Neural crest cell (in vitro differentiated cells): ENCODE measurements at places on chromosomes 7 and 10.

- DNase-seq, result no peak
These were observed 403.1 kb downstream of the ADRA2A start for GRCh38 chr10:111479966-111480365.

DNA sequence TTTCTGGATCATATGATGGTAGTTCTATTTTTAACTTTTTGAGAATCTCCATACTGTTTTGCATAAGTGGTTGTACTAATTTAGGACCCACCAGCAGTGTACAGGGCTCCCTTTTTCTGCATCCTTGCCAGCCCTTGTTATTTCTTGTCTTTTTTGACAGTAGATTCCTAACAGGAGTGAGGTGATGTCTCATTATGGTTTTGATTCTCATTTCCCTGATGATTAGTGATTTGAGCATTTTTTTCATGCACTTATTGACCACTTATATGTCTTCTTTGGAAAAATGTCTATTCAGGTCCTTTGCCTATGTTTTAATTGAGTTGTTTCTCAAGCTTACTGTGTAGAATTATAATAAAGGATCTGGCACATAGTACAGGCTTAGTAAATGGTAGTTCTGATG is 238.8 kb upstream of the BMPER start:
- DNase-seq, result no peak

DNA sequence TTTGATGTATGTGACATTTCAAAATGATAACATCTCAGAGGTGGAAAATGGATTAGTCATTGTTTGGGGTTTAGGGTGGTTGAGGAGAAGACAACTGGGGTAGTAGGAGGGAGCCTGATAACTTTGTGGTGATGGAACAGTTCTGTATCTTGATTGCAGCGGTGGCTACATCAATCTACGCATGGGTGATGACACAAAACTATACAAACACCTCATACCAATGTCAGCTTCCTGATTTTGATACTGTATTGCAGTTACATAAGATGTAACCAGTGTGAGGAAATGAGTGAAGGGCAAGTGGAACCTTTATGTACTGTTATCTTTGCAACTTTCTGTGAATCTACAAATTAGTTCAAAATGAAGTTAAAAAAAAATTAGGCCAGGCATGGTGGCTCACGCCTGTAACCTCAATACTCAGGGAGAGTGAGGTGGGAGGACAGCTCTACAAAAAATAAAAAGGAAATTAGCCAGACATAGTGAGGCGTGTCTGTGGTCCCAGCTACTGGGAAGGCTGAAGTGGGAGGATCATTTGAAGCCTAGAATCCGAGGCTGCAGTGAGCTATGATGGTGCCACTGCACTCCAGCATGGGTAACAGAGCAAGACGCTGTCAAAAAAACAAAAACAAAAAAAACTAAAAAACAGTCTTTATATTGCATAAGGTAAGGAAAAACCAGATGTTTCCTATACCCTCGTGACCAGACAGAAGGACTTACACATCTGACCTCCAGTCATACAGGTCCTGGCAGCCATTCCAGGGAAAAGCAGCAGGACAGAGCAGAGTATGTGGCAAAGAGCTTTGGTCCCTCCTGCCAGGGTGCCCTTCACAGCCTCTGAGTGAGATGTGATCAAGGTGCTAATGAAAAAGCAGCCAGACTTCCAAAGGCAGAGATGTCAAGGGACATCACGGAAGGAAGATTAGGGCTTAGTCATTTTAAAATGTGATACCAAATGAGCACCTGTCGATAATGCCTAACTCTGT is 50.8 kb downstream of the CYTH3 start:
- no peak for DNase-seq

DNA sequence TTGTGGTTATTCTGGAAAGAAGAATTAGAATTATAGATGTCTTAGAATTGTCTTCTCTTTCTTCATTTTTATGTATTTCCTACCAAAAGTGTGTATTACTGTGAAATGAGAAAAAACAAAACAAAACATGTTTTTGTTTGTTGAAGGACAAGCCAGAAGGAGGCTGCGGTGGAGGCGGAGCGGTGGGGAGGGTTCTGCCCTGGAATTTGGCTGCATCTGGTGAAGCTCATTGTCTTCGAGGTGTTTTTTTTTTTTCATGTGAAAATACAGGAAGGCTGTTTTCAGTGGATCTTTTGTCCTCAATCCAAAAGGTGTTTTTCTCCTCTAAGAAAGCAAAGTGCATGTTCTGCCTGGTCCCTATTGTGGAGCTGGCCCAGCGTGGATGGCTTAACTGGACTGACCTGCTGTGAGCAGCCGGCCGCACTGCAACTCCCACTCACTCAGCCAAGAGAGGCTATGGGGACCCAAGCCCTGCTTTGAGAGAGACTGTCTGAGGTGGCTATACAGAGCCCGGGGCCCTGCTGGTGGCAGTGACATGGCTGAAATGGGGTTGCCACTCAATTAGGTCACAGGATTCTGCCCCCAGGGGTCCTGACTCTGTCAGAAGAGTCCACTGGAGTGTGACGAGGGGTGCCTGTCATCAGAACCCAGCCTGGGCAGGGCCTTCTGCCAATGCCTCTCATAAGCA is 184.9 kb upstream of the MKI67 start:
- DNase-seq, result no peak

DNA sequence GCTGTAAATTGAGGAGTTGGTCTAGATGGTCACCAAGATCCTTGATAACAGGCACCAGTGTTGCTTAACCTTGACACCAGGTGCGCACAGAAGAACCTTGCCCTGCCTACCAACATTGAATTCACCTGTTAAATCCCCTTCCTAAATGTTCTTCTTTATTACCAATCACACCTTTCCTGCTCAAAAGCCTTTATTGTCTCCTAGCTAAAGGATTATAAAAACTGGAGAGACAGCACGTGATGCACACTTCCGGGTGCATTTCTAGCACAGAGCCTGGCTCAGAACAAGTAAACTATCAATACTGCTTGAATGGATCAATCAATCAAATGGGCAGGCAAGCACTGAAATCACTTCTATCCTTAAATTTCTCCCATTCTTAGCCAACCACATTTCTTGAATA is 56.3 kb downstream of the SVIL start:
- DNase-seq, result no peak

DNA sequence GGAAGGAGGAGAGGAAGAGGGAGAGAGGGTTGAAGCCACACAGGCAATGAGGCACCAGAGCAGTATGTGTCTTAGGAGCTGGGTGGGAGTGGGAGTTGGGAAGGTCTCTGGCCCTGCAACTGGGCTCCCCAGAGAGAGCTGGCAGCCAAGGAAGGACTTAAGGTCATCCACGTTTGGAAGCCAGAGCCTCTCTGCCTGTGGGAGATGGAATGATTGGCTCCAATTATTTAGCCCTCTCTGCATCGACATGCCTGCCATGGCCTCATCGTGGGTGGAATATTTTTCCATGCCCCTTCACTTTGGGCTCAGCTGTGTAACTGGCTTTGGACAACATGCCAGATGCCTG is 478.5 kb downstream of the RPS24 start:
- no peak for DNase-seq

GRCh38 chr10:76632767-76633051 is 1004.9 kb downstream of the KCNMA1 start:
- DNase-seq, result no peak

GRCh38 chr10:94608559-94608958 is 63.0 kb downstream of the HELLS start:
- no peak for DNase-seq

DNA sequence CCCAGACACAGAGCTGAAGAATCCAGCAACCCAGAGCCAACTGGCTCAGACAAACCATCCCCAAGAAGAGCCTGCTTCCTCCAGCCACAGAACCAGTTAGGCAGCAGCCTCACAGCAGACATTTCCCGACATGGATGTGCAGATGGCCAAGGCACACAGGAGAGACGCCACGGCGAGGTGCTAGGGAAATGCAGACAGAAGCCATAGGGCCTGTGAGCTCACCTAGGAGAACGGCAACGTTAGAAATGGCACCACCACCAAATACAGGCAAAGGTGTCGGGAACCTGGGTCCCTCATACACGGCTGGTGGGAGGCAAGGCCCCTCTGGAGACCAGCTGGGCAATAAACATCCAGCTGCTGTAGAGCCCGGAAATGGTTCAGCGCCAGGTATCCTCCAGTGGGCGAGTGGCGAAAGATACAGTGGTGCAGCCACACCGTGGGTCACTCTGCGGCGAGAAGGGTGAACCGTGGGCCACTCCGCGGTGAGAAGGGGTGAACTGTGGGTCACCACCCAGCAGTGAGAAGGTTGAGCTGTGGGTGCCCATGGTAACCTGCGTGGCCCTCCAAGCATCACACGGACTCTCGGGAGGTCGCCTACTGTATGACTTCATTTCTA is 31.2 kb downstream of the JAKMIP3 start:
- no peak for DNase-seq

- DNase-seq, result no peak
These were observed 56.7 kb downstream of the SNX10 start for GRCh38 chr7:26348234-26348851.

GRCh38 chr7:90660100-90660499 is 64.0 kb downstream of the CDK14 start:
- DNase-seq, result no peak

DNA sequence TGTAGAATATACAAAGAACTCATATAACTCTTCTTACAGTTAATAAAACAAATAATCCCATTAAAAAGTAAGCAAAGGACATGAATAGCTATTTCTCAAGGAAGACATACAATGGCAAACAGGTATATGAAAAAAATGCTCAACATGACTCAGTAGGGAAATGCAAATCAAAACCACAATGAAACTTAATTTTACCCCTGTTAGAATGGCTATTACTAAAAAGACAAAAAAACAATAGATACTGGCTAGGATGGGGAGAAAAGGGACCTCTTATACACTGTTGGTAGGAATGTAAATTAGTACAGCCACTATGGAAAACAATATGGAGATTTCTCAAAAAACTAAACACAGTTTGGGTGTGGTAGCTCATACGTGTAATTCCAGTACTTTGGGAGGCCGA is 37.8 kb downstream of the HERPUD2 start:
- no peak for DNase-seq

DNA sequence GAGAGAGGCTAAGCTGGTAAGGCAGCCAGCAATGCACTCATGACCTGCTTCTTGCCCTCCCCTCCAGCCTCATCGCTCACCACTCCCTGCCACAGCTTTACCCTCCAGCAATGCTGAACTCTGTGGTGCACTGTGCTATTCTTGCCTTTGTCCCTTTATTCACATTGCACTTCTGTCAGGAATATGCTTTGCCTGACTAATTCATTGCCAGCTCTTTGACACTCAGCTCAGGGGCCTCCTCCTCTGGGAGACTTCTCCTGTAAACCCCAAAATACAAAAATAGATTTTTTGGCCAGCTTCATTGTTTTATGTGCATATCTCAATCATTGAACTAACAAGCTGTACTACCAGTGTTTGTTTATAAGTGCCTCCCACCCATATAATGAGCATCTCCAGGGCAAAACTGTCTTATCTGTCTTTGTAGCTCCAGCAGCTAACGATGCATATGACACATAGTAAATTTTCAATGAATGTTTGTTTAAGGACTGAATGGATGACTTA is 8.2 kb downstream of the CNNM1 start:
- no peak for DNase-seq

GRCh38 chr10:31011665-31012022 is 20.0 kb downstream of the ZNF438 start:
- DNase-seq, result no peak

DNA sequence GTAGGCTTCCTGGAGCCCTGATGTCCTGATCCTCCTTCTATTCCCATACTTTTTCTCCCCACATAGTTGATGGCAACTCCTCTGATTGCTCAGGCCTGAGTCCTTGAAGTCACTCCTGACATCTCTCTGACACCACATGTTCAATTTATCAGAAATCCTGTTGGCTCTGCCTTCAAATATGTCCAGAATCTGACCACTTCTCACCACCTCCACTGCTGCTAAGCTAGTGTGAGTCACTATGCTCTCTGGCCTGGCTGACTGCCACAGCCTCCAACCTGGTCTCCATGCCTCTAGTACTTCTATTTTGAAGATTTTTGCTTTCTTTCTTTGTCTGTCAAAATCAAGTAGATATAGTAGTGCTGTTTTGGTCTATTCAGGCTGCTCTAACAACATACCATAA is 53.0 kb downstream of the TMEM229A start:
- no peak for DNase-seq

GRCh38 chr10:133335246-133336117 is 1.2 kb downstream of the CALY start:
- DNase-seq, result peak; percentile 51

- DNase-seq, result no peak
These were observed 1.0 kb downstream of the ACSL5 start for GRCh38 chr10:112374724-112375541.

DNA sequence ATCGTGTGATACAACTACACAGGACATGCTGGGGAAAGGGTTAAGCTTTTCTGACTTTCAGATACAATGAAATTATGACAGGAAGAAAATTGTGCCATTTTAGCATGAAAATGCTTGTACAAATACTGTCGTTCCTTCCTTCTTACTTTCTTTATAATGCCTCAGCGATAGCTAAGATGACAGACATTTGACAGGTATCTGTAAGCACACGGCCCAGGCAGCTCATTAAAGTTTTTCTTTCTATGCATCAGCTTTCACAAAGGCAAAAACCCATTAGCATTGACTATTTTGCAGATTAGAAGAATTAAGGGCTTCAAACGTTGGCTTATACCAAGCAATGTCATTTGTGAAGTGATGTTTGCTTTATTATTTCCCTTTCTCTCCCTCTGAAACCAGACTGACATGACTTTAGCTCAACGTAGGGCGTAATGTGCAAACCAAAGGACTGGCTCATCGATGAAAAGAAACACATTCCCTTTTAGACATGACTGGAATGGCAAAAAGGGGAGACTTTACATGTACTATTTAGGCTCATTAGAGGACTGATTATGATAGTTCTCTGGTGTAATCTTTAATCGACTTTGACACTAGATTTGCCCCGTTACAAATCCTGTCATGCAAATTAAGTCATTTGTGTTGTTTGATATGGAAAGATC is 258.4 kb upstream of the SP8 start:
- DNase-seq, result no peak

DNA sequence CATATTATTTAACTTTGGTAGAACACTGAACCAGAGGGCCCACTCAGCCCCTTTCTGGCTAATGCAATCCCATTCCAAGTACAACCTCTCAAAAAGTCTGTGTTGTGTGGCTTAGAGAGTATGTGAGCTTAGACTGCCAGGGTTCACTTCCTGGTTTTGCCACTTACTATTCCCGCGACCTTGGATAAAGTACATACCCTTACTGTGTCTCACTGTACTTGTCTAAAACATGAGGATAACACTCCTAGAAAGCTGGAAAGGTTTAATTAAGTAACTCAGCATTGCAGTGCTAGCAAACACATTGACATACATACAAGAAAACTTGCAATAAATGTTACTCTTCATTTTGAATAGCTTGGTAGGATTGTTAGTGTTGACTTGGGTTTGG is 215.8 kb downstream of the CHCHD3 start:
- DNase-seq, result no peak
